ENCODE measurements at places on chromosomes 12 and 14.

DNA sequence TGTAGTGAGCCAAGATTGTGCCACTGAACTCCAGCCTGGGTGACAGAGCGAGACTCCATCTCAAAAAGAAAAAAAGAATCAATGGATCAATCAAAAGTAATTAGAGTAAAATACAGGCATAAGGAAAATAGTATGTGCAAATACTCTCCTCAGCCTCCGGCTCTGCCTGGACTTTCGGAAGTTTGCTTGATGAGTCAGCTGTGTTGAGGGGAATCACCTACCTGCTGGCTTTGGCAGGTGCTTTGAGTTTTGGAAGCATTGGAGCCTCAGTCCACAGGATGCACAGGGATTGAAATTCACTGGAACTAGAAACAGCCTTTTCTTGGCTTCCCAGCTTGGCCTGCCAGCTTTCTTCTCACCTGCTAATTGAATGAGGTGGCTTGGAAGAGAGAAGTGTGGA is 268.2 kb downstream of the PCNX1 start:
- DNase-seq, result no peak

- no peak for DNase-seq
Observed at GRCh38 chr12:116458492-116458891, 100.7 kb upstream of the MAP1LC3B2 start.

- no peak for DNase-seq
Observed at GRCh38 chr12:127991485-127991884, 275.5 kb upstream of the TMEM132C start.

- no peak for DNase-seq
Observed at GRCh38 chr14:84610086-84610485, 919.9 kb upstream of the FLRT2 start.
